Cerebellar nuclear complex (tissue), 1 donor: ENCODE measurements at places on chromosomes 3 and 15.
A peak's percentile ranks its signal among the peaks of the same experiment; 100 is the strongest.

DNA sequence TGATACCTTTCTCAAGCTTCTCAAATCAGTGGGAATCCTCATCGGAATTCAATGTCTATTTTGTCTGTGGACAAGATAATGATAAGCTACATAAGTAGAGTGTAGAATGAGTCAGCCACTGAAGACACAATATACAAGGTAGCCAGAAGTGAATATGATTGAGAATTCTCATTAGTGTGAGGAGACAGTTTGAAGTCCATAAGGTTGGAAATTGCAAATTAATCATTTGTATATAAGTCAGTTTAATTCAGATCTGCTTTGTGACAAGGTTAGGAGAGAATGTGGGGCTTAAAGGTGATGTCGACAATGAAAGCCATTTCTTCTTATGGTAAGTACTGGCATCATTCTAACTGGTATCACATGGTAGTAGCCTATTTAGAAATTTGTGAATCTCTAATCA is 4.2 kb downstream of the ARPP21 start:
- no peak for DNase-seq

GRCh38 chr15:89330119-89330518 is 4.5 kb downstream of the POLG start:
- no peak for DNase-seq

DNA sequence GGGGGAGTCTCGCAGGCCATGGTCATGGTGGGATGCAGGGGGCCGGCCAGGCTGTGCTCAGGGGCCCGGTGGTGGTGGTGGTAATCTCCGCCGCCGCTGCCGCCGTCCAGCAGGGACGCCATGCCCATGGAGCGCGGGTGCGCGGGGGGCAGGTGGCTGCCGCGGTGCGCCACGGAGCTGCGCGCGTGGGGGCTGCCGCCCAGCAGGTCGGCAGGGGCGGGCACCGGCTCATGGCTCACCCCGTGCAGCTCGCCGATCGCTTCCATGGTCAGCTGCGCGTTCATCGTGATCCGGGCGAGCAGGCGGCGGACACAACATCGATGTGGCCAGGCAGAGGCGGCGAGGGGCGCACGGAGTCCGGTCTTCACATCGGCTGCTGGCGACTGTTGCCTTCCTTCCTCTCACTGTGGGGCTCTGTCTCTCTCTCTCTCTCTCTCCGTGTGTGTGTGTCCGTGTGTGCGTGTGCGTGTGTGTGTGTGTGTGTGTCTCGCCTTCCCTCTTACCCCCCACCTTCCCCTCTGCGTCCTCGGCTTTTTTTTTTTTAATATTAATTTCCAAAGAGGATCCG is 451 bp downstream of the ONECUT1 start:
- DNase-seq = no peak

DNA sequence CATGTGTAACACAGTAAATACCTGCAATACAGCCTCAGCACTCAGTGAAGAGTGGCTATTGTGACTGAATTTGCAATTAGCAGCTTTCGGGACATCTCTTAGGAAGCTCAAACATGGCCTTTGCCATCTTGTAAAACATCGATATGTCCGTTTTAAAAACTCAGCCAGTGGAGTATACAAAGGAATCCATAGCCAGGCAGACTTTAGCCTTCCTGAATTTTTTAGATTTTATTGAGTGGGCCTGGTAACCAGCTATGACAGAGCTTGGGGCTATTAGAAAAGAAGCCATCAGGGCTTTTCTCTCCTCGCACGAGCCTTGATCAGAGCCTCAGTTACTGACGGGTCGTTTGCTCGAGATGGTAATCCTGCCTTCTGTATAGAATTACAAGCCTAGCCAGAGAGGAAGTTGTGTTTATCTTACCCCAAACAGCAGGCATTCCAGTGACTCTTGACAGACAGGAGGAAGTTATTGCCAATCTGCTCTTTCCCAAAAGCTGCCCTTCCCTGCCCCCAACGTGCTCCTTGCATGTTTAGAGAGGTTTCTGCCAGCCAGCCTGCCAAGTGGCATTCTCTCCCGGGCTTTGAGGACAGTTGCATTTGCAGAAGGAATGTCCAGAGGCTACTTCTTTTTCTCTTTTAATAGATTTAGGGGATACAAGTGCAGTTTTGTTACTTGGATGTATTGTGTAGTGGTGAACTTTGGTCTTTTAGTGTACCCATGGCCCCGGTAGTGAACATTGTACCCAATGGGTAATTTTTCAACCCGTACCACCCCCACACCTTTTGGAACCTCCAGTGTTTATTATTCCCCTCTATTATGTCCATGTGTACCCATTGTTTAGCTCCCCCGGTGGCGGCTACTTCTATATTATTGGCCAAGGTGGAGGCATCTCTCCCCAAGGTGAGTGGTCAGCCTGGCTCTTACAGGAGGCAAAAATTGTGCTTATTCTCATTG is 40.6 kb downstream of the ITPR1 start:
- DNase-seq = no peak

DNA sequence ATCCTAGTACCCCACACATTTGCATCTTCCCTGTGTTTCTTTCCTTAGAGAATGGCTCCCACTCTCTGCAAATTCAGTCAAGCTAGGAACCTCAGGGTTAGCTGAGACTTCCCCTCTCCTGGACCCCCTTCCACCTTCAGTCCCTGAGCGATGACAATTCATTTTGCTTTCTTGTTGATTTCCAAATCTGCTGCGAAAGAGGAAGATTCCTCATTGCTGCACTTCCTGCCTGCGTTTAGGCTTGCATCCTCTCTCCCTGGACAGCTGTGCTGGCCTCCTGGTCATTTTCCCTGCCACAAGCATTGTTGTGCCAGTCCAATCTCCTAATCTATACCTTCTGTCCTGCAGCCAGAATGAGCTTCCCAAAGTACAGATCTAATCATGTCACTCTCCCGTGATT is 12.3 kb upstream of the DGKG start:
- no peak for DNase-seq

DNA sequence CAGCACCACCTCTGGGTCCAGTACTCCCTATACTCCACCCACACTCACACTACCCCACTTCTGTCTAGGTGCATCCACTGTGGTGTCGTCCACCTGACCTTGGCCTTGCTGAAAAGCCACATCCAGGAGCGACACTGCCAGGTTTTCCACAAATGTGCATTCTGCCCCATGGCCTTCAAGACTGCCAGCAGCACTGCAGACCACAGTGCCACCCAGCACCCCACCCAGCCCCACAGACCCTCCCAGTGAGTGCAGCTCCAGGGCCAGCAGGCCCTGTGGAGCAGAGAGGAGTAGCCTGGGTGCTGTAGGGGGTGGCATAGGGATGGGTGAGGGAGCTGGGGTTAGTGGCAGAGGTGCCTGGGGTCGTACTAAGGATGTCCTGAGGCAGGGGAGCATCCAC is 19.4 kb upstream of the ALPK3 start:
- no peak for DNase-seq

DNA sequence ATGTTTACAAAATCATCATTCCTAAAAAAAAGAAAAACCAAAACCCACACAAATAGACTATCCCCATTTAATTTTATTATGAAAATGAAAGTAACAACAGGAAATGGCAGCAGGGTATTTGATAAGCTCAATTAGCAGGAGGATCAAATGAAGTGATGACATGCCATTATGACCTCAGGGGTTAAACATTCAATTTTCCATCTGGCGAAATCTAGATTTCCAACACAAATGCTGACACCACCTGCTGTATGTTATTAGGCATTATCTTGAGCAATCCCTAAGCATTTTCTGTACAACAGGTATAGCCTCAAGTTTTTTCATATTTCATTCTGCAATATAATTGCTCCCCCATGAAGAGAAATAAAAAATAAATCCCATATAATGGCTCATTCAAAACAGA is 57.1 kb downstream of the SHQ1 start:
- no peak for DNase-seq

DNA sequence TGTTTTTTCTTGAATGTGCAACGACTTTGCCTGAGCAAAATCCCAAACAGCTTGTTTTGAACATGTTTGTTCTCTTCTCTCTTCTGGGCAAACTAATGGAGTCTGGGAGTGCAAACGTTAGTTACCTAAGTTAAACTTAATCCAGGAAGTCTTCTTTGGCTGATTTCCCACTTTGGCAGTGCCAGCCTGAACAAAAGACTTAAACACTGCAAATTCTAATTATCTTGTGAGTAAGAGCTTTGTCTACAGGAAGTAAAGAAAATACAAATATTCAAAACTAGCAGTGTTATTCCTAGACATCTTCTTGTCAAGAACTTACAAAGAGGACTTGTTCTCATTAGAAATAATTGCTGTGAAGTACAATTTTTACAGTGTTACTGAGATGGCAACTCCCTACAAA is 16.7 kb upstream of the DENND6A start:
- DNase-seq = no peak

GRCh38 chr15:101651554-101652097 is 555 bp downstream of the TM2D3 start:
- DNase-seq = no peak

GRCh38 chr15:92074646-92075045 is 221.1 kb downstream of the SLCO3A1 start:
- no peak for DNase-seq

- DNase-seq = no peak
Measured at GRCh38 chr3:149844091-149844490, 31.1 kb downstream of the RNF13 start.

GRCh38 chr3:10678796-10679376 is 137.1 kb upstream of the SLC6A11 start:
- DNase-seq = no peak

GRCh38 chr3:160661660-160662059 is 15.3 kb upstream of the ARL14 start:
- no peak for DNase-seq

DNA sequence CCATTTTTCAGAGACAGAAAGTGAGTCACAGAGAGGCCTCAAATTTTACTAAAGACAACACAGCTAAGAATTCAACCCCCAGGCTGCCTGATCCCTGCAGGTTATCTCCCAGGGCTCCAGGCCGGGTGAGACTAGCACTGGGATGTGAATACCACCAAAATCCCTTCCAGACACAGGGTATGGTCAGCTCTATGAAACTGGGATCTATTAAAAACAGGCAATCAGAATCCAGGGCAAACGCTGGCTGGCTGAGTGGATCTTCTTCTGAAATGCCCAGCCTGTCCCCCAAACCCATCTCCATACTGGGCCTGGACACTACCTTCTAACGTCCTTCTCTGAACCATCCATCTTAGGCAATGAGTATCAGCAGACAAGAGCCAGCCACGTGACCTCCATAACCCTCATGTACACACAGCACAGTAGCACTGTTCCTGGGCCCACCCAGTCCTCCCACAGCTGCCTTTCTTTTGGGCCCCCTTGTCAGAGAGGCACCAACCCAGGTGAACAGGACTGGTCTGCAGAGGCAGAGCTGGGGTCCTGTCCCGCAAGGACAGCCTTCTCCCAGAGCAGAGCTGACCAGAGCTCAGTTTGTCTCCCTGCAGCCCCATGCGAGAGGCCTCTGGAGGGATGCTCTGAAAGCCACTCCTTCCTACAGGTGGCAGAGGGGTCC is 1.9 kb downstream of the RAB6B start:
- DNase-seq = no peak

DNA sequence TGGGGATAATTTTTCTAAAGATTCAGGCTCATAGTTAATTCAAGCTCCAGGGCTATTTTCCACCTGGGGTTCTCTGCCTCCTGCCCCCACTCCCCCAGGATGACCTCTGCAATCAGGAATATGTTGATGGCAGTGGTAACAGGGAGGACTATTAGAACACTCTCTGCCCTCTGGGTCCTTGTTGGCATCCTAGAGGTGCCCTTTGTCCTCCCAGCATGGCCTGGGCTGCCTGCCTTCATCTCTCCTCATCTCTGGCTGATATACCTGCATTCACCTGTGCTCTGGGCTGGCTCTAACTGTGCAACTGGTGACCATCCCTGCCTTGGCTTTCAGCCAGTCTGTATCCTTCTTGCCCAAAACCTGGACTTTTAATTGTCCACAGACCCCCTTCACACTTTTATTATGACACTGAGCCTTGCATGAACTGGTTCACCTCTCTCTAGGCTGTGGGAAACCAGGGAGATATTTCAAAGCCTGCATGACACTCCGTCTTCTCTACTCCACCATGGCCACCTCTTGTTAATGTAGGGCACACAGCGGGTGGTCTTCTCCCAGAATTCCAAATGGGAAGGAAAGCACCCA is 199.8 kb downstream of the THSD4 start:
- no peak for DNase-seq

- peak; percentile 43 for DNase-seq
Measured at GRCh38 chr3:124318014-124318413, 326.1 kb upstream of the ROPN1 start.

GRCh38 chr15:29058903-29059539 is 173.2 kb downstream of the APBA2 start:
- no peak for DNase-seq

DNA sequence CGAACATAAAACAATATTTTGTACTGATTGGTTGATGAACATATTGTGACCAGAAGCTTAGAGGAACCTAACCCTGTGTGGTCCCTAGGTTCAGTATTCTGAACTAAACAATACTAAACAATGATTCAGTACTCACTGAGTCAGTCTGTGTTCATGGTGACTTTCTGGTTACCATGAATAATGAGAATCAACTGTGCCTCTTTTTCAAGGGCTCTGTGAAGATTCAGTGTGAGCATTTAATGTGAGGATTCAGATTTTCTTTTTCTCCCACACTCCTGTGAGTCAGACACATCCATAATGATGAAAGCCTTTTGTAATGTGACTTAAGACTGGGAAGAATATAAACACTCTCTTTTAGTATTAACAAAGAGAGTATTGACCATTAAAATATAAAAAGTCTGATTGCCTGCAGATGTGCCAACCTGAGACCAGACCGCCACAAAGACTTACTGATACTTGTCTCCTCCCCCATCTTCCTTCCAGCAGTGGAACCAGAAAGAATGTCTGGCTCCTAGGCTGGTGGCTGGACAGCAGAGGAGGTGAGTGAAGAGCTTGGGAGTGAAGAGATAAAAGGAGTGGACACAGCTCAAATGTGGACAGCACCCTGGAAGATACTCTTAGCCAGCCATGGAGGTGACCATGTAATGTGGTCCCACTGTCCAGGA is 17.6 kb upstream of the ACTL6A start:
- DNase-seq = no peak

GRCh38 chr15:45640616-45641015 is 5.8 kb downstream of the SQOR start:
- no peak for DNase-seq

DNA sequence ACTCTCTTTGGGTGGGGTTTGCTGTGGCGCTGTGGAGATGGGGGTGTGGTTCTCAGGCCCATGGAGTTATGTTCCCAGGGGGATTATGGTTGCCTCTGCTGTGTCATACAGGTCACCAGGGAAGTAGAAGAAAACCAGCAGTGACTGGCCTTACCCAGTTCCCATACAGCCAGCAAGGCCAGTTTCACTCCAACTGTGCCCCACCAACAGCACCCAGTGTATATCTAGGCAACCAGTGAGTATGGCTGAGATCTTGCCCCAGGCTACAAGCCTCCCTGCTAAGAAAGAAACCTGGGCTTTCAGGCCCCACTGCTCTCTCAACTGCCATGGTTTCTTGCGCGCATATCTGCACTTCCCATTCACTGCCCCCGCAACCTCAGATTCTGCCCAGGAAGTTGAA is 31.4 kb upstream of the RARB start:
- DNase-seq = no peak
